ENCODE measurements at places on chromosomes 3 and 15.
A peak's percentile ranks its signal among the peaks of the same experiment; 100 is the strongest.

DNA sequence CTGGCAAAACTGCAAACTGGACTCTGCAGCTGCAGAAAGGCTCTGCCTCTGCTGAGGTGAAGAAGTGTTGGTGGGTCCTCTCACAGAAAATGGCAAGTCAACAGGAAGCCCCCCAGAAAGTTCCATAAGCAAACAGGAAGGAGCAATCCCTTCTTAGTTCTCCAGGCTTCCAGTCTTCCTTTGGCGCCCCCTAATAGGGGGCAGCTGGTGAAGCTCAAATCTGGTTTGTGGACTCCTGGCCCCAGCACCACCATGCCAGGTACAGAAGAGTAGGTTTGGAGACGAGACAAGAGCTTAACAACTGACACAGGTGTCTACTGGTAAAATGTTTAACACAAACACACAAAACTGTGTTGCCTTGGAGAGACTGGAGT lies 35.5 kb downstream of the LEO1 start:
- DNase-seq, result no peak

DNA sequence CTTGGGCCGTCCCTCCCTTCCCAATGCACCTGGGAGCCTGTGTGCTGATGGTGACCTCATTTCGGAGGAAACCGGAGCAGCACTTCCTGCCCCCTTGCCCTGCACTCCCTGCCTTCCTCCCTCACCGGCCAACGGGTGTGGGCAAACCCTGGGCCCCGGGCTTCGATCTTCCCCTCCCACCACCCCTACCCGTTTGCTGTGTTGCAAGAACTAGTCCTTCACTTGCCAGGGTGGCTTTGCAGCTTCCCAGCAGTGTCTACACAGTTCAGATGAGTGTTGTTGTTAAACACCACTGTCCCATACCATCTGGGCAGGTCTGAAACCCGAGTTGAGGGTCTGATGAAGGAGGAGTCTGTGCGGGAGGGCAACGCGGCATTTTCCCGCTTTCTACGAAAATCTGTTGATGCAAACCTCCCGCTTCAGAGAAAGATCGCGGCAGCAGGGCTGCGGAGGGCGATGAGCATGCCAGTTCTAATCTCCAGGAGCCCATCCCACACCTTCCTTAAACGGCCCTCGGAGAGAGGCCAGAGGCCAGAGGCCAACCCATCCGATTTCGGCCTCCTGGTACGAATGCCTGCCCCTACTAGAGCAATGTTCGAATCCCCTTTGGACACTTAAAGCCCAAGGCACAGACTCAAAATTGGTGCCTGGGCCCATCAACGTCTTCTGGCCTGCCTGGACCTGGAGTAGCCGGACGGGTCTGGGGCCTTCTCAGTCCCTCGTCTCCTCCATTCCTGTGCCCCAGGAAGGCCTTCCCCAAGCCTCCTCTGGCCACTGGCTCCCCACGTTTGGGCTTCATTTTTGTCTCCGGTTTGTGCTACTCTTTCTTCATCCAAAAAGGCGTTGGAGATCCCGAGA lies 35.7 kb upstream of the POLG start:
- no peak for DNase-seq

- peak; percentile 33 for DNase-seq
These were observed 822 bp downstream of the ST8SIA2 start for GRCh38 chr15:92394309-92395097.

DNA sequence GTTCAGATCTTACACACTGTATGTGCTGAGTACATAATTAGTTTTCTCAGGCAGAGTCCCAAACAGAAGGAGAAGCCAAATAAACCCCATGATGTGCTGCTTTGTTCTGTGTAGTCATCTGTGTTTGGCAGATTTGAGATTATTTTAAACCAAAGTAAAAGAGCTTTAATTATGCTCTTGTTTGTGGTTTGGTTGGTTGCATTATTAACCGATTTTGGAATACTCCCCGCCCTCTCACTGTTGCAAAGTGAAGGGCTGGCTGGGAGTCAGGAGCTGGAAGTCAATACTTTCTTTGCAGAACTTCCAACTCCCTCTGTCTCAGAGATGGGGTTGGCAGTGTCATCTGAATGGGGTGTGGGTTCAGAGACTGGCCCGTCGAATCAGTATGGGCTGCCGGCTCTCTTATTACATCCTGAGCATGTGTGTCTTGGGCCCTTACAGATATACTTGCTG lies 34.4 kb downstream of the SLCO3A1 start:
- DNase-seq, result no peak

DNA sequence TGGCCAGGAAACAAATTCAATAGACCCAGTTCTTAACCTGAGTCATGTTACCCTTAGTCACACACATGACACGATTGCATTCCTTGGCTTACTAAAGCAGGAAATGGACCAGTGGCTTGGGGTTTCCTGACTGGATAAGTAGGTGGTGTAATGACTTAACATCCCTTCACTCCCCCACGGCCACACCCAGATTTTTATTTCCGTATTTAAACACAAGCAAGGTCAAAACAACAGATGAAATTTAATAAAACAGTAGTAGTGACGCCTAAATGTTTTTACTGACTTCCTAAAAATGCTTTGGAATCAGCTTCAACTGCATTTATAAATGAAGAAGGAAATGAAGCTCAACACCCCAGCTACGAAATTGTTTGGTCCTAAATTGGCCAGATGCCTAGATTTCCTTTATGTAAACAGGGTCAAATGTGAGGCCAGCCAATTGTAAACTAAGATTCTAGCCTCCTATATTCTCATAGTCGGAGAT lies 324.3 kb downstream of the CHST2 start:
- no peak for DNase-seq

DNA sequence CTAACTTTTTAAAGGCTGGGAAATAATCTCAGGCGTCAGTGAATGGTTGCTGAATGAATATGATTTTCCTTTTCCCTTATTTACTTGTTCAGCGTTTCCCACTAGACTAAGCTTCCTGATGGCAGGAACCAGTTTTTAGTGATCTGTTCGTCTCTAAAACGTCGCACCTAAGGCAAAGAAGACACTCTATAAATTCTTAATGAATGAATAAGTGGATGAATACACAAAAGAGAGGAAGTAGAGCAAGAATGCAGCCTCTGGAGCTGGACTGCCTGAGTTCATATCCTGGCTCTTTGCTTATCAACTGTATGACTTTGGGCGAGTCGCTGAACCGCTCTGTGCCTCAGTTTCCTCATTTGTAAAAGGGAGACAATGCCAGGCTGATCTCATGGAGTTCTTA lies 38.7 kb downstream of the WNT7A start:
- DNase-seq, result no peak

GRCh38 chr3:9793161-9793781 lies 389 bp downstream of the ARPC4 start:
- DNase-seq, result no peak

GRCh38 chr3:183411216-183411922 lies 17.1 kb downstream of the MCF2L2 start:
- DNase-seq, result no peak

DNA sequence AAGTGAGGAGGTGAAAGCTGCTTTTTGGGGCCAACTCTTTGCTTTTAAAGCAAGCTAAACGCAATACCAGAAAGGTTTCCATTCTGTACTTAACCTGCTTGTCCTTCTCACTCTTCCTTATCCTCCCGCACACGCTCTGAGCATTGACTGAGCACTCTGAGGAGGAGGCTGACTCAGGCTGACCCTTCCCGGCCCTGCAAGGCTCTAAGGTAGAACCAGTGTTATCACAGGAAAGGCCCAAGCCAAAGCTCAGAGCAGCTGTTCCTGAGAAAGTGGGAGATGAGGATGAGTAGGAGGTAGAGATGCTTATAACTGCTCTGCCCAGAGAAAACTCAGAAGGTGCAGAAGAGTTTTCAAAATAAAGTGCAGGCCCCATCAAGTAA lies 2.3 kb downstream of the B3GNT5 start:
- no peak for DNase-seq

DNA sequence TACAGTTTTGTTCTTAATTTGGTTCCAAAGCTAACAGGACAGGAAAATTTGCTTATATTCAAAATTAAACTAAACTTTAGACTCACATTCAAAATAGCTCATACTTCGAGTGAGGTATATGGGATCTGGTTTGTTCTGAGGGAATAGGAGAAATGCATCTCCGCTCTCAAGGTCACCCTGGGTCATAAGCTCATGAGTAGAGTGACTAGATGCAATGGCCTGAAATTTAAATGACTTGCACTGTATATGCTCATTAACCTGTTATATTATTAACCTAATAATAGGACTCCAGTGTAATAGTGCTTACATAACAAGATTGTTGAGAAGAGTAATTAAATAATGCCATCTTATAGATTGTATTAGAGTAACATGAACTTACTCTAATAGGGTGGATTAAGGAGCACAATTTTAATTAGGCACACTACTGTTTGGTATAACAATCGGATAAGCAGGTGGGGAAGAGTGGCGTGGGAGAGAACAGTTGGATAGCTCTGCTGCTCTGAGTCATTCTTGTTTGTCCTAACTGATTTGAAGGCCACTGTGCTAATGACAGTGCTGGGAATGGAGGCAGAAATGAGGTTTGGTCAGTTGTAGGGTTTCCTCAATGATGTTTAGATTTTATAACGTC lies 5.2 kb downstream of the NKTR start:
- DNase-seq, result no peak

GRCh38 chr3:147348976-147349375 lies 57.4 kb downstream of the ZIC4 start:
- no peak for DNase-seq

- DNase-seq, result no peak
These were observed 1078.2 kb downstream of the ZPLD1 start for GRCh38 chr3:103513003-103513402.

DNA sequence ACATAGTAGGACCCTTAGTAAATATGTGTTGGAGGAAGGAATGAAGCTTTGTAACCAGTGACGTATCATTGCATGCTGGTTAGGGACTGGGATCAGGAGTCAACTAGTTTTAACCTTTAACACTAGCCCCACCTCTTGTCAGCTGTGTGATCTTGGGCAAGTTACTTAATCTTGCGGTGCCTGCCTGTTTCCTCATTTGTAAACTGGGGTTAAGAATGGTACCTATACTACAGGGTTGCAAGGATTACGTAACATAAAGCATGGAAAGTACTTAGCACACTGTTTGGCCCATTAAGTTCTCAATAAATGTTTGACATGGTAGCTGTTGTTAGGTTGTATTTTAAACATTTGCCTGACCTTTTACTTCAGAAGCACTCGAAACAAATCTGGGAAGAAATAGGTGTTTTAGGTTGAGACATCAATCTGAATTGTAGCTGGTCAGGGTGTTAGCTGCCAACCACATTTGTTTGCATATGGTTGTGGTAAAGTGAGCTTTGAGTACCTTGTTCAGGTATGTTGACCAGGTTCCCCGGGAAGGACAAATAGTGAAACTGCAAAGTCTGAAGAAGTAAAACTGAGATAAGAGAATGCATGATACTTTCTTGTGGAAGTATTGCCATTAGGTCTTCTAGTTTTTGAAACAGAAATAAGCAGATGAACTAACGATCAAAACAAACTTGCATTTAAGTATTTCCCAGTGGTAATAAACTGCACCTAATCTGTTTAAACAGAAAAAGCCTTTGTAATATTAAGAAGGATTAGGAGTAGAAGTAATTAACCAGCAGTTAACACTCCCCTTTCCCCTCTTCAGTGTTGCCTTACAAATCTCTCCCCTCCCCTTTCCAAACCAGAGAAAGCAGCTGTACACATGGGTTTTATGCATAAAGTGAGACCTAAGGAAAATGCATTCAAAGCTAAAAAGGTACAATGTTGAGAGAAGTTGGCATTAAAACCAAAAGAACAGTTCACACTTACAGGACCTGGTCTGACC lies 25.8 kb upstream of the SCAANT1 start:
- no peak for DNase-seq

DNA sequence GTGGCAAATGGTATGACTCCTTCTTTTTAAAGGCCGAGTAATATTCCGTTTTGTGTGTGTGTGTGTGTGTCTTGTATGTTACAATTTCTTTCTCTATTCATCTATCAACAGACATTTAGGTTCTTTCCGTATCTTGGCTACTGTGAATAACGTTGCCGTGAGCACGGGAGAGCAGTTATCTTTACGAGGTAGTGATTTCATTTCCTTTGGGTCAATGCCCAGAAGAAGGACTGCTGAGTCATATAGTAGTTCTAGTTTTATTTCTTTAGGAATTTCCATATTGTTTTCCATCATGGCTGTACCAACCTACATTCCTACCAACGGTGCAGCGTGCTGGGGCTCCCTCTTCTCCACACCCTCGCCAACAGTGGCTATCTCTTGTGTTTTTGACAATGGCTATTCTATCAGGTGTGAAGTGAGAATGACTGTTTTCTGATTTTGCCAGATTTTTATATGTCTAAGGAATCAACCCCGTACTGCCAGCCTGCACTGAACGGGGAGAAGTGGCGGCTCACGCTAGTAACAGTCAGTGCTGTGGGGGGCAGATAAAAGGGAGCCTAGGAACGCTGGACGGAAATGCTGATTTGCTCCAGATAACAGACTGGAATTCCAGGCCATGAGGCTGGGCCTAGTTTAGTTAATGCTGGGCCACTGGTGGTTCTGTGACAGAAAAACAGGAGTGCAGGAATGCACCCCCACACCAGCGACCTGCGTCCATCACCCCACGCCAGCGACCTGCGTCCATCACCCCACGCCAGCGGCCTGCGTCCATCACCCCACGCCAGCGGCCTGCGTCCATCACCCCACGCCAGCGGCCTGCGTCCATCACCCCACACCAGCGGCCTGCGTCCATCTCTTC lies 168.1 kb downstream of the XXYLT1 start:
- no peak for DNase-seq

GRCh38 chr3:115239717-115240116 lies 92.6 kb upstream of the ZBTB20 start:
- DNase-seq, result no peak

DNA sequence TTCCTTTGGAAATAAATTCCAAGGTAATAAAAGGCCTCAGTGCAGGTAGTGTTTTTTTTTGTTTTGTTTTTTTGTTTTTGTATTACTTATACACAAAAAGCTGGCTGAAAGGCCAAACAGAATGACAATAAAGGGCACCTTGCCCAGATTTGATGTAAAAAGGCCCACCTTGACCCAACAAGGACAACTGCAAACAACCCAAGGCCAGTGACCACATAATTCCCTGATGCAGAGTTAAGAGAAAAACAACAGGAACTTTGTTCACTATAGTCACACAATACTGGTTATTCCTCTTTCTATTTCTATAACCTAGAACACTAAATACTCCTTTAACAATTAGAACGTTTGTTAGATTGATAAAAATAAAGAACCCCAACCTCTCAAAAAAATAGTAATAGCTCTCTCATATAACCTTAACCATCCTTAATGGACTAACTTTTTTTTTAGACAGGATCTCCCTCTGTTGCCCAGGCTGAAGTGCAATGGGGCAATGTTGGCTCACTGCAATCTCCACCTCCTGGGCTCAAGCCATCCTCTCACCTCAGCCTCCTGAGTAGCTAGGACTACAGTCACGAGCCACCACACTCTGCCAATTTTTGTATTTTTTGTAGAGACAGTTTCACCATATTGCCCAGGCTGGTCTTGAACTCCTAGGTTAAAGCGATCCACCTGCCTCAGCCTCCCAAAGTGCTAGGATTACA lies 113.3 kb downstream of the MAGI1 start:
- DNase-seq, result no peak

GRCh38 chr3:65729555-65729954 lies 309.2 kb downstream of the MAGI1 start:
- DNase-seq, result no peak

GRCh38 chr3:172134352-172134751 lies 95.0 kb downstream of the FNDC3B start:
- DNase-seq, result no peak

- no peak for DNase-seq
These were observed 77.2 kb upstream of the NR2E3 start for GRCh38 chr15:71733122-71733521.
